ENCODE measurements at places on chromosomes 12 and 14. TPM values are rescaled to one million over a fixed set of nuclear protein-coding genes. Genes with fewer than 3 reads are reported as not detected.
A peak's percentile ranks its signal among the peaks of the same experiment; 100 is the strongest.

- DNase-seq, result no peak
- no peaks in the 10 kb centered on the region for H3K27me3 ChIP-seq
- peaks cover 22% of the 10 kb centered on the region for H3K4me1 ChIP-seq
- no peak overlapping the region for H3K4me3 ChIP-seq
- no peaks in the 10 kb centered on the region for H3K36me3 ChIP-seq
Observed at GRCh38 chr14:64654246-64654900, 49.9 kb upstream of the PLEKHG3 start.

- H3K36me3 ChIP-seq, result peaks cover 10% of the 10 kb centered on the region
- no peak for DNase-seq
- no peaks in the 10 kb centered on the region for H3K4me1 ChIP-seq
- H3K27me3 ChIP-seq, result no peaks in the 10 kb centered on the region
- no peak overlapping the region for H3K27ac ChIP-seq
Observed at GRCh38 chr14:24172871-24173281, 996 bp downstream of the REC8 start.

DNA sequence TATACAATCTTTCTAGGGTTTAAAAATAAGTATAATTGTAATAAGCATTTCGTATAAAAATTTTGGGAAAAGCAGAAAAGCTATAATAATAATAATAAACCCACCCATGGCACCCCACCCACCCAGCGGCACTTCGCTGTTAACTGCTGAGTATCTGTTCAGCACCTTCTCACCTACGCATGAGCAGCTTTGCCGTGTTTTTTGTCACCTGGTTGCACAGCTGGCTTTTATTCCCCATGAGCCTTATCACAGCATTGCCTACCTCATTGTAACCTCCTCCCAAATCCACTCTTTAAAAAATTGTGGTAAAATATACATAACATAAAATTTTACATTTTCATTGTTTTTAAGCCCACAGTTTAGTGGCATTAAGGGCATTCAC is 34.7 kb downstream of the CYP46A1 start:
- no peaks in the 10 kb centered on the region for H3K4me1 ChIP-seq
- H3K4me3 ChIP-seq, result no peak overlapping the region
- no peak for DNase-seq

DENND5B gene
- 12.5 TPM for total RNA-seq

GRCh38 chr12:118357257-118358007 is 15.3 kb downstream of the TAOK3 start:
- peak overlapping the region; percentile 66 for H3K27ac ChIP-seq
- no peaks in the 10 kb centered on the region for H3K36me3 ChIP-seq
- no peaks in the 10 kb centered on the region for H3K27me3 ChIP-seq
- DNase-seq, result no peak

DNA sequence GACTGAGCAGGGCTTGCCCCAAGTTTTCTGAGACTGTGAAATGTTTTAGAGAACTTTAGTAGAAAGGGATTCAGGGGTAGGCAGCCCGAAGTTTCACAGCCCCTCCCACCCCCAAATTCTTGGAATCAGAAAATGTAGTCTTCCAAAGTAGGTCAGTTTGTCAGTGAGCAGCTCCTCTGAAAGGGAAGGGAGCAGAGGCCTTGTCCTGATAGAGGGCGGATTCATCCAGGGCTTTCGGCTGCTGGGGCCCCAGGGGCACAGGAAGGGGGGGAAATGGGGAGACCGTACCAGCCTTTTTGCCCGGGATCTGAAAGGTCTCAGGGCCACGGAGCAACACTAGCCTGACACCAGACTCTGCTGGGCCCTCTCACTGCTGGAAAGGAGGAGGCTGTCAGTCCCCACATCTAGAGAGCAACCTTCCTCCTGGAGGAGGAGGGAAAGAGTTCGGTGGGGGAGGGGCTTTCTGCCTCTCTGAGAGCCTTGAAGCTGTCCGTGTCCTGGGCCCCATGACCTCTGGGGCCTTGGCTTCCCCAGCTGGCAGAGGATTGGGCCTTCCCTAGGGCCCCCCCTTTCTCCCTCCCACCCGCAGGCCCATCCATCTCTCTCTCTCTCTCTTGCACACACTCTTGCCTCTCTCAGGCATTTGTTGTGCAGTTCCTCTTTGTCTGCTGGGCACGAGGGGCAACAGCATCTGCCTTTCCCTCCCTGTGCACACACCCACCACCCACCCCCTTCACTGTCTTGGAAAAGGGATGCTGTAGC is at the start of gene IKZF4:
TSS of gene IKZF4 (plus strand) at position 621 of the 762 bp plus-strand sequence. CDS start 451 bp downstream, outside the sequence.
- no peak within 1 kb of the TSS for H3K4me3 ChIP-seq
- H3K27me3 ChIP-seq, result no peaks in the 10 kb centered on the region
- DNase-seq, result peak; percentile 47

DNA sequence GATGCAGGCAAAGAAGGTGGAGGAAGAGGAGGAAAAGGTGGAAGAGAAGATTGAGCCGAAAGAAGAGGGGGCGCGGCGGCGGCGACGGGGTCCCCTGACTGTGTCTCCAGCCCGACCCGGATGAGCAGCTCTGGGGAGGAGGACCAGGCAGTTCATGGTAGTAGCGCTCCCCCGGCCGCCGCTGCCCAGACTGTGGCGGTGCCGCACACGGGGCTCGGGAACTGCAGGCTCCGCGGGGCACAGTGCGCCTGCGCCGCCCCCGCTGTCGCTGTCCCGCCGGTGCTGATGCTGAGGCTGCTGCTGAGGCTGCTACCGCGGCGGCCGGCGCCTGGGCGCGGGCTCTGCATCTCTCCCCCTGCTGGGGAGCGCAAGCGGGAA is at the start of gene KCNH5:
TSS of gene KCNH5 (minus strand) at position 225 of the 378 bp plus-strand sequence. CDS start 272 bp downstream, outside the sequence.
- no peaks in the 10 kb centered on the region for H3K4me1 ChIP-seq
- H3K36me3 ChIP-seq, result no peaks in the 10 kb centered on the region
- no peak within 1 kb of the TSS for H3K4me3 ChIP-seq
- DNase-seq, result no peak
- peaks cover 11% of the 10 kb centered on the region for H3K27me3 ChIP-seq
- no peak within 1 kb of the TSS for H3K27ac ChIP-seq

DNA sequence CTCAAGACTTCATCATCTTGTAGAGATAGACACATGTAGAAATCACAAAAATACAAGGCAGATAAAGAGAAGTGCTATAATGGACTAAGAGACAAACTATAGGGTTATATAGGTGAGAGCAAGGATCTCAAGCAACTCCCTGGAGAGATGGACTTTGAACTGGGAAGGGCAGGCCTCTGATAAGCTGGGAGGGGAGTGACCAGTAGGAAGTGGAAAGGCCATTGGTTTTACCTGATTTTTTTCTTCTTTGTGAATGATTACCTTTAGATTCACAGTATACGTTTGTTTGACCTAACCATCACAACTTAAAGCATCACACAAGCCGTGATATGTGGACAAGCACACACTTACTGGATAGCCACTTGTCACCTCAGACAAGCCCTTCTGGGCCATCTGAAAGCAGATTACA is 5.2 kb upstream of the TEP1 start:
- H3K4me3 ChIP-seq, result no peak overlapping the region
- no peaks in the 10 kb centered on the region for H3K27me3 ChIP-seq
- H3K27ac ChIP-seq, result no peak overlapping the region
- no peak for DNase-seq
- peaks cover 6% of the 10 kb centered on the region for H3K4me1 ChIP-seq

MFAP5 gene
- 0.42 TPM for total RNA-seq

DNA sequence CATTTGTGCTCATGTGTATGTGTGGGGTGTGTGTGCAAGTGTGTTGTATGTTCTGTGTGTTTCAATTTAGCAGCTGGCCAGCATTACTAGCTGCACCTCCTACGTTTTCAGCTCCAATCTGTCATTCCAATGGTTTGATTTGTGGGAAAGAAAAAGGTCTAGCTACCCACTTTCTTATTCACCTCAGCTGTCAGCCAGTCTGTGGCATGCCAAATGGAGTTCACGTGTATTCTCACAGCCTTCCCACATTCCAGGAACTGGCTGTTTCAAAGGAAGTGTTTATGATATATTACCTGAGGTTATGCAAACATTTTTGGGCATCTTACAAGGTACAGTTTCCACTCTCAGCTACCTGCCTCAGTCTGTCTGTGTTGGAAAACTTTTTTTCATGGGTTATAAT is 220.2 kb upstream of the CPNE8 start:
- no peak for DNase-seq
- H3K27me3 ChIP-seq, result peaks cover 3% of the 10 kb centered on the region
- H3K36me3 ChIP-seq, result no peaks in the 10 kb centered on the region
- H3K4me3 ChIP-seq, result no peak overlapping the region

EML5 gene
- 0.92 TPM for total RNA-seq

GRCh38 chr14:75917946-75918335 is 63.9 kb downstream of the TGFB3 start:
- no peak overlapping the region for H3K4me3 ChIP-seq
- H3K27ac ChIP-seq, result no peak overlapping the region
- DNase-seq, result no peak
- no peaks in the 10 kb centered on the region for H3K36me3 ChIP-seq
- H3K27me3 ChIP-seq, result no peaks in the 10 kb centered on the region

GRCh38 chr14:51776102-51776894 is 84.1 kb upstream of the GNG2 start:
- no peaks in the 10 kb centered on the region for H3K4me1 ChIP-seq
- H3K4me3 ChIP-seq, result no peak overlapping the region
- H3K36me3 ChIP-seq, result no peaks in the 10 kb centered on the region
- peak; percentile 42 for DNase-seq

DAO gene
- 28.3 TPM for total RNA-seq

All from liver (tissue), 10 donors.